ENCODE measurements at places on chromosomes 3 and 15.

DNA sequence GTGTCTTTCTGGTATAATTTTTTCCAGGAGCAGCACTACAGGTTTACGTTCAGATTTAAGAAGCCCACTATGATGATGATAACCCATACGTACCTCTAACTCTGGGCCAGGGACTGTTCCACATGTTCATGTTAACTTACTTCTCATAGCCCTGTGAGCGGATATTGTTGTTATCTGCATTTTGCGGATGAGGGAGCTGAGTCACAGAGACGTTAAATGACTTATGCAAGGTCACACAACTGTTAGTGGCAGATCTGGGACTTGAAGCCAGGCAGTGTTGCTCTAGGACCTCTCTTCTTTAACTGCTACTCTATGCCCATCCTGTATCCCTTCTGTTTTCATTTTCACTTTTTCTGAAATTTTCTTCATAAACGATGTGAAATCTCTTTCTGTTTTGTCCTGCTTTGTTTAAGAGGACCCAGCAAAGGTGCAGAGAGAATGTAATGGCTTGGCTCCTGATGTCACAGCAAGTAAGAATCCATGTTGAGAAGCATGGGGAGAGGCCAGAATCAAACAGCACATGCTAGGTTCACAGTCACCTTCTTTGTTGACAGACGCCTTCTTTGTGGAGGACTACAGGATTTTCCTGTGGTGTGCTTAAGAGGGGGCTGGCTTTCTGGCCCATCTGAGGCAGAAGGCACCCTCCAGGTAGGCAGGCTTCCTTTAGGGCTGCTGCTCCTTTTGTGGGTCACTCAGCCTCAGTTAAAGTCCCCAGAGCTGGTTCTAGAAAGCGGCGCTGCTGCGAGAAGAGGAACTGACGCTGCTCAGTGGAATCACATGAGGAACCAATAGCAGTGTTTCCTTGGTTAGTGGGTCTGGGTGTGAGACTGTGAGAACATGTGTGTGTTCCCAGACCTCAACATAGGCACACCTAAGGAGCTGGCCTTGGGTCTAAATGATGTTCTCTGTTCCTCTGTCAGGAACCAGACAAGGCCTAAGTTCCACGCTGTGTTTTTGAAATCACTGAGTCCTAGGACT is 121.6 kb downstream of the TMEM108 start:
- no peak for DNase-seq

DNA sequence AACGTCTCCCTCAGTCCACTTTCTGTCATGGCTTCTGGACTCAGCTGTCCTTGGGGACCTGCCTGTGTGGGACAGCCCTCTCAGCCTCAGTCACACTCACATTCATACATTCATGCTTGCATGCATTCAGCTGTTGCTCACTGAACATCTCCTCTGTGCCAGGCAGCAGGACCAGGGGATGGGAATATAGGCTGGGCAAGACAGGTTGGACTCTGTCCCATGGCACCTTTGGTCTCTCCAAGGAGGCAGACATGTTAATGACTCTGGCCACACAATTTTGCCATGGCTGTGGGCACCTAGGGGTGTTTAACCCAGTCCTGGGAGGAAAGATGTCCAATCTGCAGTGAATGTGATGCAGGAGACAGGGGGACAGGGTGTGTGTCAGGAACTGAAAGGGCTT is 7.8 kb upstream of the DNAH1 start:
- DNase-seq = no peak

DNA sequence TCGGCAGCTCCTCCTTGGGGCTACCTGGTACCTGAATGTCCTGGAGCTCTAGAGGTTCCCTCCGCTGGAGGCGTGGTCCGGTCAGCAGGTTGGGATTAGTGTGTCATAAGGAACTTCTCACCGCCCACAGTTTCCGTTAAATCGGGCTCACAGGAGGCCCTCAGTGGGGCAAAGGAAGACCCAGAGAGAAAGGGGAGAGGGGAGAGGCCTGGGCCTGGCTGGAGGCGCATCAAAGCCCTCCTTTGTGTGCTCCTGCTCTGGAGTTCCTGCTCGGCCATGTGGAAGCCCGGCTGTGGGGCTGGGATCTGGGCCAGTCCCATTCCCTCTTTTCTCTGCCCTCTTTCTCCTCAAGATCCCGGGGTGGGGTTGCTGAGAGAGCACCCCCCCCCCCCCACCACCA is at the start of gene RLBP1:
TSS of gene RLBP1 (minus strand) at position 37 of the 400 bp plus-strand sequence. CDS start 2,604 bp downstream, outside the sequence.
- DNase-seq = no peak

DNA sequence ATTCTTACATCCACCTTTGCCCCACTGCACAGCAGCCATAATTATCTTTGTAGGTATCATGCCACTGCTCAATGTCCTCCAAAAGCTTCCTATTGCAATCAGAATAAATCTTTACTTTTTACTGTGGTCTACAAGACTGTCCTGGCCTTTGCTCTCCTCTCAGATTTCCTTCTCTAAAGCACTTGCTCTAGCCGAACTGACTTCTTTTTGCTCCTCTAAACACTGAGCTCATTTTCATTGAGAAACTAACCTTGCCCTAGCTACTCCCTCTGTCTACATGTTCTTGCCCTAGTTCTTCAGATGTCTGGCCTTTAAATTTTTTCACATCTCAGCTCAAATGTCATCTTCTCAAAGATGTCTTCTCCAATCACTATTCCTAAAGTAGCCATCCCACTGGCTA is 342.8 kb downstream of the TBC1D5 start:
- no peak for DNase-seq

GRCh38 chr3:160754371-160754854 is 1.6 kb upstream of the PPM1L start:
- peak; percentile 11 for DNase-seq

GRCh38 chr15:35519541-35520149 is 26.3 kb downstream of the DPH6 start:
- no peak for DNase-seq

DNA sequence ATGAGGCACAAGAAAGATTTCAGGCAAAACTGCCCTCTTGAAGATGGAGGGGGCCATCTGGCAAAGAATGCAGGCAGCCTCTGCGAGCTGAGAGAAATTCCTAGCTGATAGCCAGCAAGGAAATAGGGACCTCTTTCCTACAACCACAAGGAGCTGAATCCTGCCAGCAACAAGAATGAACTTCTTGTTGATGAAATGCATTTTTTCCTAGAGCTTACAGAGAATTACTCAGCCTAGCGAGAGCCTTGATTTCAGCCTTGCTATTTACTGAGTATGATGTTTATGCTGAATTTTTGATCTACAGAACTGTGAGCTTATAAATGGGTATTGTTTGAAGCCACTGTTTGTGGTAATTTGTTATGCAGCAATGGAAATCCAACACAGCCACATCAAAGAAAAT is 148.5 kb upstream of the NAALADL2 start:
- no peak for DNase-seq

GRCh38 chr15:79924379-79924778 is 27.6 kb upstream of the MTHFS start:
- no peak for DNase-seq

DNA sequence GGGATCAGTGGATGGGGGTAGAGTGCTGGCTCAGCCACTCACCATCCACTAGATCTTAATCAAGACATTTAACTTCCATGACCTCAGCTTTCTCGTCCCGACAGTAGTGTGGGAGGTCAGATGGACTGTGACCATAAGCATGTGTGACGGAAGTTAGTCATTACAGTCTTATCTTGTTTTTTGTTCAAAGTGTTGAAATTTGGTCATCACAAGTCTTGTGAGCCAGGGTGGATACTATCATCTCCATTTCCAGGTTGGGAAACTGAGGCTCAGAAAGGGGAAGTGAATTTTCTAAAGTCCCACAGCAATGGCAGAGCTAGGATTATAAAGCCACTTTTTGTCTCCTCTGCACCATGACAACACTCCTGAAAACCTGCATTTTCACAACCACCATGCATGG is 32.0 kb upstream of the ITGA11 start:
- DNase-seq = no peak

DNA sequence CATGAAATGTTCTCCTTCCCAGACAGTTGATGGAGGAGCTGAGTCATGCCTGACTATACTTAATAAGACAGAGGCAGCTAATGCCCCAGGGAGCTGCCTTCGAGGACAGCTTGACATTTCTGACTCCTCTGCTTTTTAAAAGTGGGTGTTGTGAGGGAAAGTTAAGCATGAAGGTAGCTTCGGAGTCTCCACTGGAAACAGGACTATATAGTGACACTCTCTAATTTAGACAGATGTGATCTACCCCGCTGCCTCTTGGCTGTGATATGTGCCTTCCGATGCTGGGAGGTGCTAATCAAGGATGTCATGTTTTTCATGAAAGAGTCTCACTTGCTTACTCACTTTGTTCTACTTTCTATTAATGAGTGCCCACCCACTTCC is 72.7 kb downstream of the IL1RAP start:
- DNase-seq = no peak

DNA sequence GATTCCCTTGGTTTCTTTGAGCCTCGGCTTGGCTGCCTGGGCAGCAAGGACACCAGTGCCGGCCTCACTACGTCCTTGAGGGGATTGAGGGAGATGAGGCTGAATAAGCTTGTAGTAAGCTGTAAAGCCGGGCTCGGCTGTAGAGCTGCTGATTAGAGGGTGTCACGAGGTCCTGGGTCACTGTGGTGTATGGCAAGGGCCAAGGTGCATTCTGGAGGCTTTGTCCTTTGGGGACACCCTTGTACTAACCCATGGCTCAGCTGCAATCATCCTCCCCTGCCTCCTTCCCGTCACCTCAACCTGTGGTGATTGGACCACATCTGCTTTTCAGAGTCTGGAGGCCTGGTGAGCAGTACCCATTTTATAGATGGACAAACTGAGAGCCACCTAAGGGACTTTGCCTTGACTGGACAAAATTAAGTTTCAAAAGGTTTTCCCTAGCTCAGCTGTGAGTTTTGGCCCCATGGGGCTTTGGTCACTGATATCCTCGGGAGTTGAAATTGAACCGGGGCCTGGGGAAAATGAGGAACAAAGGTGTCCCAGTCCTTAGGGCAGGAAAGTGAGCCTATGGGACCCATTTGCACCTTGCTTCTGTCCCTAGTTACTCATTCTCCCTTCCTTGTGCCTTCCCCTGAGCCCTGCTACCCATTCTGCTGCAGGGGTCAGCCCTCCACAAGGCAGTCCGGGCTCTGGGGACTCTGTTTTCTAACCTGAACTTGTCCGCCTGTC is 2.4 kb downstream of the SLC6A6 start:
- DNase-seq = no peak

- no peak for DNase-seq
Observed at GRCh38 chr3:118987477-118987876, 47.2 kb downstream of the IGSF11 start.

GRCh38 chr3:196599734-196600128 is 31.3 kb downstream of the FBXO45 start:
- DNase-seq = no peak
